ENCODE measurements at places on chromosomes 6 and 20. TPM values are rescaled to one million over a fixed set of nuclear protein-coding genes. Genes with fewer than 3 reads are reported as not detected.

Gene TMEM242
- 8.6 TPM for total RNA-seq

Gene F13A1
- total RNA-seq = 1.1 TPM

Gene TRERF1
- total RNA-seq = 5.3 TPM

Gene APCDD1L
- total RNA-seq = 6.4 TPM

Gene ZBTB9
- total RNA-seq = 20.6 TPM

Gene ADGRF1
- total RNA-seq = not detected

Gene FILIP1
- 0.70 TPM for total RNA-seq

Gene IMPG1
- not detected for total RNA-seq

Gene C4A
- 4.5 TPM for total RNA-seq

Gene DNAJC5
- total RNA-seq = 26.8 TPM

Gene RGS17
- 2.3 TPM for total RNA-seq

Gene OR14J1
- not detected for total RNA-seq

Gene IL20RA
- total RNA-seq = 0.13 TPM

Gene C6orf52
- total RNA-seq = 4.1 TPM

Gene SLC29A1
- total RNA-seq = 116 TPM

Gene ZC2HC1B
- total RNA-seq = not detected

Gene CST7
- total RNA-seq = not detected

Gene PNPLA1
- total RNA-seq = not detected

Gene MRAP2
- total RNA-seq = 10.8 TPM

Gene DYNLT2
- 1.7 TPM for total RNA-seq

Gene PRIM2
- 39.5 TPM for total RNA-seq

Gene NCR2
- not detected for total RNA-seq

Gene NOX3
- total RNA-seq = not detected

Gene ULBP1
- total RNA-seq = 0.40 TPM

Gene PCED1A
- total RNA-seq = 46.5 TPM

Gene SLC52A3
- total RNA-seq = 2.1 TPM

Gene ADGB
- total RNA-seq = 1.3 TPM

Gene TINAG
- total RNA-seq = not detected
